Mesothelial cell of epicardium (in vitro differentiated cells): ENCODE measurements at places on chromosomes 3 and 15. TPM values are rescaled to one million over a fixed set of nuclear protein-coding genes. Genes with fewer than 3 reads are reported as not detected.

The ABHD6 gene
- 3.3 to 4.9 TPM (median 4.2 TPM) in 3 replicates for total RNA-seq

The CHRNA7 gene
- total RNA-seq, result 2.2 to 3.0 TPM (median 2.9 TPM) in 3 replicates

The PLOD2 gene
- 83.2 to 86.6 TPM (median 86.0 TPM) in 3 replicates for total RNA-seq

The KCNMB3 gene
- total RNA-seq, result 4.1 to 5.2 TPM (median 4.9 TPM) in 3 replicates

The LRRC34 gene
- 4.3 to 5.3 TPM (median 5.1 TPM) in 3 replicates for total RNA-seq

- no peak overlapping the region for H3K4me3 ChIP-seq
- peaks cover 39% of the 10 kb centered on the region for H3K4me1 ChIP-seq
- H3K27ac ChIP-seq, result no peak overlapping the region
- H3K27me3 ChIP-seq, result no peaks in the 10 kb centered on the region
- H3K36me3 ChIP-seq, result no peaks in the 10 kb centered on the region
- DNase-seq, result no peak
Measured at GRCh38 chr15:71328453-71328852, 213.2 kb downstream of the THSD4 start.

- peak overlapping the region; percentile 48 for H3K27ac ChIP-seq
- DNase-seq, result no peak
- H3K4me1 ChIP-seq, result peaks cover 27% of the 10 kb centered on the region
- H3K36me3 ChIP-seq, result no peaks in the 10 kb centered on the region
Measured at GRCh38 chr3:108133858-108134554, 43.2 kb upstream of the CD47 start.

DNA sequence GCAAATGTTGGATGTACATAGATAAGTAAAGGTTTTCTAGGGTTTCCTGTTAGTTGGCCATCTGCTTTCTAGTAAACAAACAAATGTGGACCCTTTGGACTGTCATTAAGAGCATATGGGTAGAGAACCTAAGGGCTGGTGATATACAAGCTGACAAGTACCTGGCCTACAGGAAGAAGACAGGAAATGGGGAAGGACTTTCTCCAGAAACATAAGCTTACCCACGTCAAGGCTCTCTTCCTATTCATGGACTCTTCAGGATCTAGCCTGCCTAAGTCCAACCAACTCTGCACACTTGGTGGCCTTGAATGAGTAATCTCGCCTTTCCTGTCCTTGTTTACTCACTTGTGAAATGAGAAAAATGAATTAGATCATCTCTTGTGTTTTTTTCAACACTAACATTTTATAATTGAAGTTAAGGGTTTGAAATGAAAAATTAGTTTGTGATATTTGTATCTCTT, 22.2 kb upstream of the GOLIM4 start:
- no peak for DNase-seq
- no peaks in the 10 kb centered on the region for H3K36me3 ChIP-seq
- H3K4me3 ChIP-seq, result no peak overlapping the region
- H3K27ac ChIP-seq, result no peak overlapping the region
- H3K27me3 ChIP-seq, result no peaks in the 10 kb centered on the region

DNA sequence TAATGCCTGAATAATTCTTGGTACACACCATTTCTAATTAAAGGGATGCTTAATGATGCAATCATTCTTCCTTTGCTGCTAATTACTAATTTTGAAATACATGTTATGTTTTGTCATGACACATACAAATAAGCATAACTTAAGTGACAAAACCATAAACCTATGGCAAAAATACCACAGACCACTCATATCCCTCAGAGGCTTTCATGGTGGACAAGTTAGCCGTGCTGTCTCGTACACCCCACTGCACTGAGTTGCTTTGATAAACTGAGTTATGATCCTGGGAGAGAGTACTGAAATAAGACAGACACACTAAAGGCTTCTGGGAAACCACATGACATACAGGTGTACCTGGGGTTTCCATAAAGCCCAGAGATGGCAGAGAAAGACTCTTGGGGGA, 913.8 kb downstream of the FHIT start:
- DNase-seq, result no peak
- no peak overlapping the region for H3K4me3 ChIP-seq
- H3K36me3 ChIP-seq, result no peaks in the 10 kb centered on the region
- no peaks in the 10 kb centered on the region for H3K27me3 ChIP-seq

DNA sequence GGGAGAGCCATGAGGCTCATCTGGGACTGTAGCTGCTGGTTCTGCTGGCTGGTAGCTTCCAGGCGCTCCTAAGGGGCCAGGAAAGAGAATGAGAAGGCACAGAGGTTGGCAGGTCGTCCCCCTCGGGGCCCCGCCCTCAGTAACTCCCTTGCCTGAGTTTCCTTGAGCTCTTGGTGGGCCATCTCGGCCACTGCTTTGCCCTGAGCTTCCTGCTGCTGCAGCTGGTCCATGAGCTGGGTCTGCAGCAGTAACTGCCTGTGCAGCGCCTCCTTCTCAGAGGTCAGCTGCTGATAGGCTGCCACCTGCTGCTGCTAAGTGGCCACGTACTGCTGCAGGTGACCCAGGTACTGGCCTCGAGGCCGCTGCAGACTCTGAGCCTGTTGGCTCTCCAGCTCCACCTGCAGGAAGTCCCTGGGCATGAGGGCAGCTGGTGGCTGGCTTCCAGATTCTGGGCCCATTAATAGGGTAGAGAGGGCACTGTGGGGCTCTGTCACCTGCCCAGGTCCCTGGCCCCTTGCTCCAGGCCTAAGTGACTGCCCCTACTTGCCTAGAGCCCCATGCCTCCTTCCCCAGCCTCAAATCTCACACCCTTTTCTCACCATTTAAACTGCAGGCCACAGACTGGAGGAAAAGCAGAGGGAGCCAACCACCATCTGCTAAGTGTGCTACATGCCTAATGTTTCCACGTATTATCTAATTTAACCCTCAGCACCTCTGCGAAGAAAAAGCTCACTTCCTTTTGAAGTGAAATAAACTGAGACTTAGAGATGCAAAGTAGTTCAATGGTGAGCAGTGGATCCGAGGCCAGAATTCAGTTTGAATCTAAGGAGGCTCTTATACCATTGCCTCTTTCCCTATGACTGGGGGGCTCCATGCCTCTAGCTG, 10.8 kb upstream of the VPS33B start:
- H3K36me3 ChIP-seq, result no peaks in the 10 kb centered on the region
- DNase-seq, result peak; percentile 55
- H3K27me3 ChIP-seq, result peaks cover 34% of the 10 kb centered on the region
- H3K27ac ChIP-seq, result no peak overlapping the region
- H3K4me3 ChIP-seq, result peak overlapping the region; percentile 10

GRCh38 chr15:63990454-63990853, 55.8 kb downstream of the DAPK2 start:
- H3K4me1 ChIP-seq, result no peaks in the 10 kb centered on the region
- DNase-seq, result no peak
- H3K27ac ChIP-seq, result no peak overlapping the region
- no peaks in the 10 kb centered on the region for H3K27me3 ChIP-seq
- no peaks in the 10 kb centered on the region for H3K36me3 ChIP-seq

DNA sequence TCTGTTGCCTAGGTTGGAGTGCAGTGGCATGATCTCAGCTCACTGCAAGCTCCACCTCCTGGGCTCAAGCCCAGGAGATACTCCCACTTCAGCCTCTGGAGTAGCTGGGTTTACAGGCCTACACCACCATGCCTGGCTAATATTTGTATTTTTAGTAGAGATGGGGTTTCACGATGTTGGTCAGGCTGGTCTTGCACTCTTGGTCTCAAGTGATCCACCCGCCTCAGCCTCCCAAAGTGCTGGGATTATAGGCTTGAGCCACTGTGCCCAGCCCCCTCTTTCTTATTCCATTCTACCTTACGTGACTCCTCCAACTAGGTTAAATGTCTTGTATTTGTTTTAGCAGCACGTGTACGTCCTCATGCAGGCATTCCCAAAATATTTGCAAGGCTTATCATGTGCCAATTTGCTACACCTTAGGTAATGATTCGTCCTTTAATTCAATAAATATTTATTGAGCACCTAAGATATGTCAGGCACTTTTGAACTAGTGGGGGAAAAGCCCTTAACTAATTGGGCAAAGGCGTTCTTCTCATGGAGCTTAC, 14.9 kb upstream of the MAGI1 start:
- no peaks in the 10 kb centered on the region for H3K36me3 ChIP-seq
- DNase-seq, result no peak
- peaks cover 6% of the 10 kb centered on the region for H3K4me1 ChIP-seq
- H3K4me3 ChIP-seq, result no peak overlapping the region
- no peak overlapping the region for H3K27ac ChIP-seq
- no peaks in the 10 kb centered on the region for H3K27me3 ChIP-seq

GRCh38 chr3:35596335-35596995, 42.9 kb upstream of the ARPP21 start:
- H3K4me3 ChIP-seq, result no peak overlapping the region
- no peak for DNase-seq
- no peaks in the 10 kb centered on the region for H3K27me3 ChIP-seq
- no peaks in the 10 kb centered on the region for H3K36me3 ChIP-seq
